ENCODE measurements at places on chromosomes 1 and 21. TPM values are rescaled to one million over a fixed set of nuclear protein-coding genes. Genes with fewer than 3 reads are reported as not detected.

The RHD gene
- total RNA-seq: not detected

The VPS26C gene
- 40.5 TPM for total RNA-seq

The LCE1D gene
- not detected for total RNA-seq

DNA sequence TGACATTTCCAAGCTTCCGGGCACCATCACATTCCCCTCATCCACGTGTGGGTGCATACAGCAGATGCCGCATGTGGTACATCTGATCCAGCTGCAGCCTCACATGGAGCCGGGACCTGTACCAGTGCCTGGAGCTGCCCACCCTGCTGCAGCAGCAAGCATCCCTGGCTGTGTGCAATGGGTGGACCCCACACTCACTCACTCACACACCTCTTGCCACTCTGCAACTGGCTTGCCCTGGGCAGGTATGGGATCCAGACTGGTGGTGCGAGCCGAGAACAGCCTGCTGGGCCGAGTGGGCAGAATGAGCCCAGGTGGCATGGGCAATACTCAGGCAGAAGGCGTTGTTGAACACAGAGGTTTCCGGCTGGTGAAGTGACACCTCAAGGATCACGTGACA, 75.0 kb downstream of the DPYD start:
- no peaks in the 10 kb centered on the region for H3K36me3 ChIP-seq
- H3K27me3 ChIP-seq: no peaks in the 10 kb centered on the region
- H3K4me1 ChIP-seq: no peaks in the 10 kb centered on the region

DNA sequence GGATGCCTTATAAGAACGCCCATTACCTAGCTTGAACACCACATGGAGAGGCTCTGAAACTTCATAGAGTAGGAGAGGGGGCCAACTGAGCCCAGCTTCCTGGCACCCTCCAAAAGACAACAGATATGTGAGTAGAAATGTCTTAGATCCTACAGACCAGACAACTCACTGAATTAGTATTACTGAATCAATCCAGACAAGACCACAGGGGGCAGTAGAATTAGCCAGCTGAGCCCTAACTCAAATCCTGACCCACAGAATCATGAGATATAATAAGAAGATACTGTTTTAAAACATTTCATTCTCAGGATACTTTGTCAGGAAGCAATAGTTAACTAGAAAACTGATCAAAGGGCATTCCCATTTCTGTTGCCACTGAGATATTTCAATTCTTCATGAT, 45.8 kb upstream of the C1orf21 start:
- H3K36me3 ChIP-seq: no peaks in the 10 kb centered on the region
- no peak for DNase-seq
- H3K27me3 ChIP-seq: no peaks in the 10 kb centered on the region
- H3K27ac ChIP-seq: no peak overlapping the region

GRCh38 chr1:25026730-25027450, 96.8 kb upstream of the RUNX3 start:
- no peak for DNase-seq
- H3K36me3 ChIP-seq: no peaks in the 10 kb centered on the region
- H3K4me1 ChIP-seq: no peaks in the 10 kb centered on the region
- no peak overlapping the region for H3K4me3 ChIP-seq
- H3K27ac ChIP-seq: no peak overlapping the region

DNA sequence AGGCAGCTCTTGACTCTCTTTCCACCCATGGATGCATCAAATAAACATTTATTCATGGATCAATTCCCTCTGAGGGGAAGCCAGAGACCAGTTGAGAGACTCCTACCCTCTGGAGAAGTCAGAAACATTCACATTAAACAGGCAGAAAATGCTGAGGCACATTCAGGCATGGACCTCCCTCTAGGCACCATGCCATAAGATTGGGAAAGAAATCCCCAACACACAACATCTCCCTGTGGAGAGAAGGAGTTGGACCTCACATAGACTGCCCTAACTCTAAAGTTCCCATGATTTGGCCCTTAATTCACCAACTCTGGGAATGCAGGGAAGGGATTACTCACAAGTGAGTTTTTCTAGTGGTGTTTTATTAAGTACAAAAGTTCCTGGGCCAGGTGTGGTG, 415.3 kb upstream of the C1orf87 start:
- no peak overlapping the region for H3K4me3 ChIP-seq
- DNase-seq: no peak
- H3K36me3 ChIP-seq: no peaks in the 10 kb centered on the region
- no peaks in the 10 kb centered on the region for H3K4me1 ChIP-seq
- H3K27ac ChIP-seq: no peak overlapping the region
